ENCODE measurements at places on chromosomes 16 and 17.

GRCh38 chr16:71855937-71856662 is 10.3 kb downstream of the ATXN1L start:
- DNase-seq: no peak

- DNase-seq: no peak
Measured at GRCh38 chr16:11675561-11676511, 7.6 kb downstream of the SNN start.

- peak; percentile 68 for DNase-seq
Measured at GRCh38 chr17:18070861-18071340, 16.8 kb upstream of the DRG2 start.

DNA sequence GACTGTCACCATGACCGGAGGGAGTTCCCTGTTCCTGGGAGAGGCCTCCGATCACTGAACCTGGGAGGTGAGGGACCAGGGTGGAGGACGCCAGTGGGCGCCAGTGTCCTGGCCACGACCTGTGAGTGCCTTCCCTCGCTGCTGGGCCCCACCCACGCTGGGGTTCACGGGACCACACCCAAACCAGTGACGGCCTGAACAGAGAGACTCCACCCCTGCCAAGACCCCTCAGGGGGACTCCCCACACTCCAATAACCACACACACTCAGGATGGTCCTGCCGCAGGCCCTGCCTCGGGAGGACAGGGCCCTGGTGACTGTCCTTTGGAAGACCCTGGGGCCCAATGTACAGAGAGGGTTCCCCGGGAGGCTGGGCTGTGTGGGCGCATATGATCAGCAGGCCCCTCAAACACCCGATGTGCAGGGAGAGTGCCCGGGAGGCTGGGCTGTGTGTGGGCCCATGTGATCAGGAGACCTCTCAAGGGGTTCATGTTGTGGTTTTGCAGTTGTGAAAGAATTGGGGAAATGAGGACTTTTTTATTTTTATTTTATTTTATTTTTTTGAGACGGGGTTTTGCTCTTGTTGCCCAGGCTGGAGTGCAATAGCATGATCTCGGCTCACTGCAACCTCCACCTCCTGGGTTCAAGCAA is 26.6 kb downstream of the TPSD1 start:
- DNase-seq: no peak

DNA sequence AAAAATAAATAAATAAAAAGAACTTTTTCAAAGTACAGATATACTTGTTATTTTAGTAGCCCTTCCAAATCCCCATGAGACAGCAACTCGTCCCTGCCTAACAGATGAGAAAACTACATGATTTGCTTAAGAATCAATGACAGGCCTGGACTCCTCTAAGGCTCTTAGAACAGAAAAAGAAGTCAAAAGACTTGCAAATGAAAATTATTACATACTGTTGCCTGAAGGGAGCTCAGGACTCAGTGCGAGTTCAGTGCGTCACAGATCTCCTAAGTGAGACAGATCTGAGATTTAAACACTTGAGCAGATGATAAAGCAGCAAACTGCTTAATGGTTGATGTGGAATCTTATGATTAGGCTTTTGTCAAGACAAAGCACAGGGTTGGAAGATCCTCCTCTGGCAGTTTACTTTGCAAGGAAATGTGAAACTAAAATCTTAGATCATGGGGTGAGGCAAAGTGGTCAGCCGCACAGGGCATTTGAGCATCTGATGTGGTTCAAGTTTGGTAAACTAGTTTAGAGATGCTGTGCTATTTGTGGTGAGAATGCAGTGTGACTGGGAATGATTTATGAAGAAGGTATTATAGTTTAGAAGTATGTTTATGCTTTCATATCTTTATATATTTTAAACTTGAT is 138.1 kb downstream of the TRIM37 start:
- DNase-seq: no peak

DNA sequence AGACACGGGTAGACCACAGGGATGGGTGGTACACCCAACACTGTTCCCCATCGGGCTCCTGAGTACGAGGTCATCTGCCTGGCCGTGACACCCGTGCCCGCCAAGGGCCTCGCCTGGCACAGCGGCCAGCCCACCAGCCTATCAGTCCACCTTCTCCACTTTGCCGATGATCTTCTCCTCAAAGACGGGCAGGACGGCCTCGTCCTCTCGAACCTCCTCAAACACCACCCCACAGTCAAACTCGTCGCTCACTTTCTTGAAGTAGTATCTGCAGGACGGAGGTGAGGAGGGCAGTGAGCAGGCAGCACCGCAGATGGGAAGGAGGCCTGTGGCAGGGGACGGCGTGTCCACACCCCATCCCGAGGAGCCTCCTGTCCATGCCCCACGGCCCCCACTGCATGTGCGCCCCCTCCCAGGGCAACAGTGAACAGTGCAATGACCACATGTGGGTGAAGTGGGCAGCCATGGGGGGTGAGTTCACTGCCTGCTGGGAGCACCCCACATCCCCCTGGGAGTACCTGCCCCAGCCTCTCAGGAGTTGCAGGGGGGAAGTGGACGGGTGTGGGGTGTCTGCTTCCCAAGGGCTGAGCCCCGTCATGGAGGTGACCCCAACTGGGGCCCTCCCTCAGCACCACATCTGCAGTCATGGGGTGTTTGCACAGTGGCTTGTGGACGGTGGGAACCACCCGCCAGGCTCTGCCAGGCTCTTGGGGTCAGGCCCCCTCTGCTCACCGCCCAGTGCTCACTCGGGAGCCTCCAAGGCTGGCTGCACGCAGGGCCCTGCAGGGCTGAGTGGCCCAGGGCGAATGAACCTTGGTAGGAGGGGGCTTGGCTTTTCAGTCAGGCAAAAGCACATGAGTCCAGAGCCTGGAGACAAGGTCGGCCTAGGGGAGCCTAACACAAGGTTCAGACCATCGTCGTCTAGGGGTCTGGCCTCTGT is 5.3 kb downstream of the PDIA2 start:
- DNase-seq: no peak

- DNase-seq: no peak
Measured at GRCh38 chr17:28518132-28518531, 12.0 kb downstream of the FOXN1 start.

DNA sequence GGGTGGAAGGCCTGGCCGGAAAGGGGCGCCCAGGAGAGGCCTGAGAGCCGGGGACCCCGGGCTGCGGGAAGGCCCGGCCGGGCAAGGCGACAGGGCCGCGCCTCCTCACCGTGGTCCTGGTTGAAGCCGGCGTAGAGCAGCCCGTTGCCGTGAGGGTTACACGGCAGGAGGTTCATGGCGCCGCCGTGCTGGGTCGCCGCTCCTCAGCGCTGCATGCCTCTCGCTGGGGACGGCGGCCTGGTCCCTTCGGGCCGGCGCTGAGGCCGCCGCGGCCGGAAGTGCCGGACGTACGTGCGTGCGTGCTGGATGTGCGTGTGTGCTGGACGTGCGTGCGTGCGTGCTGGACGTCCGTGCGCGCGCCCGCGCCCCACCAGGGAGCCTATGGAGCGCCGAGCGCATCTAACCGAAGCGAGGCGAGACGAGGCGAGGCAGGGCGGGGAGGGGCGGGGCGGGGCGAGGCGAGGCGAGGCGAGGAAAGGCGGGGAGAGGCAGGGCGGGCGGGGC is at the start of gene WDR45B:
WDR45B (minus strand) TSS at position 280 of the 504 bp plus-strand sequence; CDS start at position 176, 104 bp downstream.
- DNase-seq: peak; percentile 100

- no peak for DNase-seq
Measured at GRCh38 chr17:74290340-74290739, 16.3 kb downstream of the DNAI2 start.

GRCh38 chr16:80377096-80377956 is 163.5 kb upstream of the DYNLRB2 start:
- no peak for DNase-seq

GRCh38 chr16:8776129-8776584 is 21.3 kb downstream of the TMEM186 start:
- no peak for DNase-seq

DNA sequence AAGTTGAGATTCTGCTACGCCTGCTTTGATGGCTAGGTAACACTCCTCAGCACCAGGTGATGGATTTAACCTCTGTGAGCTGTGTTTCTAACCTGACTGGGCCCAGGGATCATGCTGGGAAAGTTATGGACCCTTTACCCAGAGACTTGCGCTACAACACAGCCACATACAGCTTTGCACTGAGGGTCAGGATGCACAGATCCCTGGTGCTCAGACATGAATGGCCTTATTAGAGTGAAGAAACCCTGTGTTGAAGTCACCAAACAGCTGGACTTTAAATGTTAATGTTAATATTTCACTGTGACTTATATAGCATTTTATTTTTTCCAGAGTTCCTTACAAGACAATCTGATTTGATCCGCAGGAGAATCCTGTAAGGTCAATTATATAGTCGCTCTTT is 114.3 kb downstream of the MSI2 start:
- DNase-seq: no peak

GRCh38 chr17:82219083-82219482 is 6.4 kb upstream of the CCDC57 start:
- no peak for DNase-seq

- no peak for DNase-seq
Measured at GRCh38 chr16:73996624-73997339, 299.8 kb upstream of the PSMD7 start.

GRCh38 chr17:14731591-14731990 is 430.7 kb downstream of the HS3ST3B1 start:
- DNase-seq: no peak

DNA sequence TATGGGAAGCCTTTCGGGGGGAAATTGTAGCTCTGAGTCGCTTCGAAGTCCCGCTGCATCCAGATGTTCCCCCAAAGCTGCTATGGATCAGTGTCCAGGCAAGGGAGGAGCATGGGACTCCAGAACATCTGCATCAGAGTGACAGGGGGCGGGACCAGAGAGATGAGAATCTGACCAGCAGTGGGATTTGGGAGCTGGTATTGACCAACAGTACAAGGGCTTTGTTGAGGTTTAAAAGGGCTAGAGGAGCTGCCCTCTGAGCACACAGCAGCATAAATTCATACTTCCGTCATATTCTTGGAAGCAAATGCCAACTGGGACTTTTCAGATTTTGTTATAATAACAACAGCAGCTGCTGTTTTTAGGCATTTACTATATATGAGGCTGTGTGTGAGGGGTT is 10.6 kb downstream of the RBFOX1 start:
- DNase-seq: no peak

GRCh38 chr17:7220593-7221277 is 997 bp downstream of the ACADVL start:
- DNase-seq: peak; percentile 80

All from GM23248 (cell line).